Lung microvascular endothelial cell (primary cell): ENCODE measurements at places on chromosomes 2 and 18. TPM values are rescaled to one million over a fixed set of nuclear protein-coding genes. Genes with fewer than 3 reads are reported as not detected.

The UNC80 gene
- total RNA-seq, result 0.20 and 0.65 TPM in 2 replicates

The EFHD1 gene
- total RNA-seq, result 0.20 TPM in 1 of 2 replicates, not detected in the other

The CYTIP gene
- not detected in 2 replicates for total RNA-seq

The UGT1A4 gene
- not detected in 2 replicates for total RNA-seq

The DHRS9 gene
- not detected in 2 replicates for total RNA-seq

The HOXD1 gene
- total RNA-seq, result 6.1 and 6.7 TPM in 2 replicates

DNA sequence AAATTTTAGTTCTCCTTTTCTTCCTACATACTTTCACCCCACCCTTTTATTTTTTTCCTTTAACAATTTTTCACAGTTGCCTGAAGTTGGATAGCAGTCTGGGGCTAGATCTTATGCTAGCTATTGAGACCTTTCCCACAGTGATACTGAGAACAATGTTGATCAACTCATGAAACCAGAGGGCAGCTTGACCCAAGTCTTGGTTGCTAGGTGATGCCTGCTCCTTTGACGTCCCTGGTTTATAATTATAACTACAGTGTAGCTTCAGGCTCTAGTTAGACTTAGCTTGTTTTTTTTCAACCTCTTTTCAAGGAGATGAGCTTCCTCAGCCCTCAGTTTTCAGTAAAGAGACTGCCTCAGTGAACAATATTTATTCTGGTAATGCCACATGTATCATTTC lies 648.5 kb downstream of the IRS1 start:
- DNase-seq, result no peak

DNA sequence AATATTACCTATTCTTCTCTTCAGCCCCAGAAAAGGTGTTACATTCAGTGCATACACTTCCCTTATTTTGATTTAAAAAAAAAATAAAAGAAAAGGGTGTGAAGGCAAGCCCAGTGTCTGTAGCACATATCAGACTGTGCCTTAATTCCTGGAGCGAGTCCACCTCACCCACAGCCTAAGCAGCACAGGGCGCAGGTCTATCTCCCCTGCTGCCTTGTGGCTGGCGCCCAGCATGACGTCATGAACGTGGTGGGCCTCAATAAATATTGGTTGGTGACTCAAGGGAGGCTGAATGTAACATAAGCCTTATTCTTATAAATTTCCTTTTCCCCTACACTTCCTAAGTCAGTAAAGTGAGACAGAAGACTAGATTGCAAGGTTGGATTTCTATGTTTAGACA lies 26.4 kb downstream of the ST3GAL5 start:
- no peak for DNase-seq

DNA sequence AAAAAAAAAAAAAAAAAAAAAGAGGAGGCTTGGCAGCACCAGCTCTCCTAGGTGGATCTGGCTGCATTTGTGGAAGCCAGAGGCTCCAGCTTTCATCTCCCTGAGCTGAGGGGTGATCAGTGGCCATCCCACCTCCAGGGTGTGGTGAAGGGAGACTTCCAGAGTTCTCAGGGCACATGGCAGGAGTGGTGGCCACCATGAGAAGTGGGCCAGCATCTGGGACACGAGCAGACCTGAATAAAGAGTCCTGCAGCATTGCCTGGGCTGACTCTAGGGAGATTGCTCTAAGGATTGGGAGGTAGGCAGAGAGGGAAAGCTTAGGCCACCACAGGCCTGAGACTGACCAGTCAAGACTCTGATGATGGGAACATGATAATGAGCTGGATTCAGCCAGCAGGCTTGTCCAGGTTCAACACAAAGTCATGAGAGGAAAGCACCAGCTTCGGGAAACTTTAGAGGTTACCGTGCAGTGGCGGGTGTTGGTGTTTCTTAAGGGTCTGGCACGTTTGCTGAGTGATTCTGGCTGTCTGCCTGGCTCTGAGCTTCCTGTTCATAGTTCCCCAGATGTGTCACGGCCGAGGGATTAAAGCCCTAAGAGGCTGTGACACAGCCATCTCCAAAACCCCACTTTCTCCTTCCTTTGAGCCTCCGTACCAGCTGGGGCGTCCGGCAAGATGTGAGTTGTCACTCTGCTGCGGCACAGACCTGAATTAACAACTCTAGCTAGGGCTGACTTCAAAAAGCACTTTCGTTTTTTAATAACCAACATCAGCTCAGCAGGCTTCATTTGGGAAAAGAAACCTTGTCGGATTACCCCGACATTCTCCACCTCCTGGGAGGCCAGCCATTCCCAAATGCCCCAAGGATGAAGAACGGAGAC lies 38.3 kb upstream of the IL1R1 start:
- DNase-seq, result no peak

- DNase-seq, result no peak
Observed at GRCh38 chr2:76506538-76506937, 795.8 kb upstream of the GCFC2 start.

- DNase-seq, result no peak
Observed at GRCh38 chr18:79635427-79635726, 44.2 kb upstream of the CTDP1 start.

DNA sequence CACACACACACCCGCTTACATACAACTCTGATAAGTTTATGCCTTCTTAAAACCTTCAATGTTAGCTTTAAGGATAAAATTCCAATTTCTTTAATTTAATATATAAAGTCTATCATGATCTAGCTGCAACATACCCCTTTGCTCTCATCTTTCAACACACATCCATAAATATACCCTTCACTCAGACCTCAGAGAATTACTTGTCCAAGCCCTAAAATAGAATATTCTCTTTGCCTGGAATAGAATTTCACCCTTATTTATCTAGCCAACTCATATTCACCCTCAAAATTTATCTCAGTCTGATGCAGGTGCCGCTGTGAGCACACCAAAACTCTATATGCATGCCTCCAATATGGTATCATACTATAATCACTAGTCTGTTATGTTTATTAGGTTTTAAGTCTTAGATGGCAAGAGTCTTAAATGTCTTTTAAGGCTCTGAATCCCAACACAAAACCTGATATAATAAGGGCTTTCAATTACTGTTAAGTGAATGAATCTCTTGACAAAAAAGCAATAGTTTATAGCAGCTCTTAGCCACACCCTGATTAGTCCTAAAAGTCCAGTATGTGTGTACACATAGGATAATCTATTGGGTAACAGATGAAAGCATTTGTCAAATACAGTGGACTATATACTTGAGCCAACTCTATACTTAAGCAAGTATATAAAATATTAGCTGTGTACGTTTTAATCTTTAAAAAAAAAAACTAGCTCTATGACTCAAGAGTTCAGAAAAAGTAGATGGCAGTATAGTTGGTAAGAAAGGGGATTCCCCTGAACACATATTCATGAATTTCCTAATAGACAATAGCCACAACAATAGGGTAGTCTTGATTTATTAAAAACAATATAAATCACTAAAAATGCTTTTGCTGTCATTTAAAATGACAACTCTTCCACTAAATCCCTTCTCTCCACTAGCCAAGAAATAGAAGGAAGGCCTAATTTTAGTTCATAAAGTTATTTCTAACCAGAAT lies 144.5 kb downstream of the EXOC6B start:
- no peak for DNase-seq
